ENCODE measurements at places on chromosomes 7 and 10. TPM values are rescaled to one million over a fixed set of nuclear protein-coding genes. Genes with fewer than 3 reads are reported as not detected.

Gene PTPN20
- 0.33 TPM for total RNA-seq

Gene H2BK1
- not detected for total RNA-seq

Gene FAM170B
- not detected for total RNA-seq

Gene CPXM2
- 43.8 TPM for total RNA-seq

Gene CPEB3
- total RNA-seq: 0.66 TPM

Gene BRI3
- 74.3 TPM for total RNA-seq

Gene LDB1
- total RNA-seq: 28.9 TPM

Gene TRDMT1
- 9.2 TPM for total RNA-seq

Gene LLCFC1
- not detected for total RNA-seq

Gene SEM1
- total RNA-seq: 43.5 TPM

Gene ASIC3
- total RNA-seq: 0.17 TPM

Gene VAX1
- total RNA-seq: not detected

Gene SCRN1
- total RNA-seq: 111 TPM

Gene FGFR2
- total RNA-seq: 0.17 TPM

All from smooth muscle cell of trachea (primary cell).